ENCODE measurements at places on chromosomes 7 and 10.

DNA sequence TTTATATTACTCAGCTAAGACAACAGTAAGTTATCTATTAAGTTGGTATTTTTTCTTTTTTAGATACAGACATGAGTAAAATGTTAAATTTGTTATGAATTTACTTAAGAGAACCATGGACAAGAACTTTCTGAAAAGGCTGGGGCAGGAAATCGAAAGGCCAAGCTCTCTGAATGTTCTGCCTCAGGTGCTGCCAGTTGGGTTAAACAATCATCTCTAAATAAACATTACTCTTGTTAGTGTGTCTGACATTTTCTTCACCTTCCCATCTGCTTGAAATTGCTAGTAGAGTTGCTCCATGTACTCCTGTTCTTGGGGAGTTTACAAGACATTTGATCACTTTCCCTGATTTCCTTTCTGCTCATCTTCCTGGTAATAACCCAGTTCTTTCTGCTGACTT lies 87.5 kb downstream of the ANKRD7 start:
- DNase-seq = no peak

GRCh38 chr7:28641752-28642545 lies 229.6 kb downstream of the CREB5 start:
- no peak for DNase-seq

GRCh38 chr10:6877722-6878392 lies 297.8 kb upstream of the PRKCQ start:
- DNase-seq = no peak

DNA sequence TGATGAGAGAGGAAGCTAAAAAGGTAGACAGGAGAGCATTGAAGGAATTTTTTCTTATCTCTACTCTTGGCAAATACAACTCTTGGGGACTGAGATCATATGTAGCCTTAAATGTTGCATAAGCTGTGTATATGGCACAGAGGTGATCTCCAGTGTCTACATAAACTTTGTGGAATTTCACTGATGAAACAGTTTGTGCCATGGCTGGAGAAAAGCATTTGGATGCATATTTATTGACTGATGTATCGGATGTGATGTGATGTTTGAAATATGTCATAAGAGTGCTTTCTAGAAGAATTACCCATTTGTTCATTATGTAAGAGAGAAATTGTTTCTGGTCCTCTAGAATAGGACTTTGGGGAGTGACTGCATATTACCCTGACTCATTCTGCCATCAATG lies 244.9 kb upstream of the LRRTM3 start:
- no peak for DNase-seq

DNA sequence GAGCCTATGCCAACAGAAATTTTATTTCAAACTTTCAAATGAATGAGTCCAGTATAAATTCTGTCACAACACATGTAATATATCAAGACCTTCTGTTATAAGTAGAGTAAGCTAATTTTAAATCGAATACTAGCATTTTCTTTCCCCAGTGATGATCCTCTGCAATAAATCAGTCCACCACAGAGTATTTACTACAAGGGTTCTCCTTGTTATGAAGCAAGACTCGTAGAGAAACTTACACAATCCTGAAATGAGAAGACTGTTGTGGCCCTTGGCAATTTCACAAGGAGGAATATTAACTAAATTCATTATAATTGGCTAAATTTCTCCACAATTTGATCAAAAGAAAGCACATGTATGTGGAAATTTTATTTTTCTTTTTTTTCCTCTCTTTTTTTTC lies 312.4 kb upstream of the DGKB start:
- DNase-seq = no peak

- DNase-seq = no peak
These were observed 21.0 kb downstream of the UPP1 start for GRCh38 chr7:48109848-48110663.

DNA sequence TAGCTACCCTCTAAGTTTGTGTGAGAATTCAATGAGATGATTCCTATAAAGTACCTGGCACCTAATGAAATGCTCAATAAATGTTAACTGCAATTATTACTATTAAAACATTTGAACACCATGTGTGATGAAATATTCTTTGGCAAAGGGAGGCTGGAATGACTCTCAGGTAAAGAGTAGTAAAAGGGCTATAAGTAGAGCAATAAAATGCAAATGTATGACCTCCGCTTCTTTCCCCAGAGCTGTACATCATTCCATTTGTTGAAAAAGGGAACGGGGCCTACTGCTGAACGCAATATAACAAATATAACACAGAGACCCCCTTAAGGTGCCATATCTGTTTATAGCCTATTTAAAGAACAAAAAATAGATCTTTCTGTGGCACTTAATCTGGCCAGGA lies 27.8 kb downstream of the CELF2 start:
- DNase-seq = no peak

Data from NCI-H1436 treated with DMSO at 0.1 percent for 48 hours (cell line).